Activated CD8-positive, alpha-beta memory T cell treated with anti-CD3 and anti-CD28 coated beads for 1 hour (primary cell): ENCODE measurements at places on chromosomes 4 and X.

DNA sequence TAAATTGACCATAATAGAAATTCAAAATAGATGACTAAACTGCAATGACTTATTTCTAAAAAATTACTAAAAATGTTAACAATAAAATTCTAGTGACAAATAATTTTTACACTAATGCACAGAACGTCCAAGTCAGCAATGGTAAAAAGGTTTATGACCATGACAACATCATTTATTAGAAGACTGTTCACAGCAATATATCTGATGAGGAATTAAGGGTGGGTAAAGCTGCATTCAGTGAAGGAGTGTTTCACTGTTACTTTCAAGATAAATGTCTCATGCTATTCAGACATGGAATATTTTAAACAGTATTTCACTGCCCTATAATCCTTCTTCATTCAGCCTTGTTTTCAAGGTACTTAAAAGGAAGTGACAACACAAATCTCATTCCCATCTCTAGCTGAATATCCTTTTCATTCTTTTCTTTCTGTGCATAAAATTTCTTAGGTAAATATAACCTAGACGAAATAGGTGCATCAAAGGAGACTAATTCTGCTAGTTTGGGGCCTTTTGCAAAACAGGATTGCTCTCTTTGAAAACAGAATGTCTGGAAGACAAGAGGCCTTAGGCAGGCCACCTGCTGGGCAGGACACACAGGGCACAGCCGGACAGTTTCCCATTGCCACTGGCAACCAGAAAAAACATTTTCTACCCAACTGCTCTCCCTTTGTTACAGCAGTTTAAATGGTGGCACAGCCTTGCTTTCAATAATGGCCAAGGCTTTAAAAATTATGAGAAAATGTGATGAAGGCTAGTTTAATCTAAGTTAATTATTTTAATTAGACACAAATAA, 600.3 kb downstream of the SPRY1 start:
- no peak for DNase-seq

- DNase-seq, result no peak
Measured at GRCh38 chr4:51942833-51943215, 77.3 kb downstream of the LRRC66 start.

GRCh38 chr4:84498203-84498934, 723 bp downstream of the NKX6-1 start:
- no peak for DNase-seq

DNA sequence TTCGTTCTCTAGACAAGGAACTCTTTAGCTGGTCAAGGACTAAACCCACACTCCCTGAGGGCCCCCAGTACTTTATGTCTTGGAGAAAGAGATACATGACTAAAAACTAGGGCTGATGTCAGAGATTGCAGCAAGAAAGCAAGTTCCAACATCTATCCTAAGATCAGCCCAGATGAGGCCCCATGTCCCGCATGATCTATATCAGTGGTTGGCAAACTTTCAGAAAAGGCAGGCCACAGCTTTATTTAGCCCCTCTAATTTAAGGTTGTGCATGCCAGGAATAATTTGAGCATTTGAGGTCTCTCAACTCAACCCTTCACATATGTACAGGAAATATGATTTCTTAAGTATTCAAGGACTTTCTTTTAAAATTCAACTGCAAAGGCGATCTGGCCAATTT, 44.1 kb upstream of the FRMD7 start:
- DNase-seq, result no peak

DNA sequence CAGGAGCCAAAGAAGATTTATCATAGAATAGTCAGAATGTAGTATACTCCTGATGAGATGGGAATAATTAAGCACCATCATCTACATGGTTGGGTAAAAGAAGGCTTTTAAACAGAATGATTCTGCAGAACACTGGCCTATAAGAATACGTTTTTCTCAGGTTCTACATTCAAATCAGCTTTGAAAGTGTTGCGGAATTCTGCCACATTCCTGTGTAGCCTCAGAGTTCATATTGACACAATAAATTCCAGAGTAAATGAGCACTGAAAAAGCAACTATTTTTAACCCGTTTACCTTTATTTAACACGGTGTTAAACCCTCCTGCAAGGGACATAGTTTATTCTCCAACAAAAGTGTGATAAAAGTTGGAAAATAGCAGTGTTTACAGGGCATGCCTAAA, 950.2 kb upstream of the SLIT2 start:
- DNase-seq, result no peak

DNA sequence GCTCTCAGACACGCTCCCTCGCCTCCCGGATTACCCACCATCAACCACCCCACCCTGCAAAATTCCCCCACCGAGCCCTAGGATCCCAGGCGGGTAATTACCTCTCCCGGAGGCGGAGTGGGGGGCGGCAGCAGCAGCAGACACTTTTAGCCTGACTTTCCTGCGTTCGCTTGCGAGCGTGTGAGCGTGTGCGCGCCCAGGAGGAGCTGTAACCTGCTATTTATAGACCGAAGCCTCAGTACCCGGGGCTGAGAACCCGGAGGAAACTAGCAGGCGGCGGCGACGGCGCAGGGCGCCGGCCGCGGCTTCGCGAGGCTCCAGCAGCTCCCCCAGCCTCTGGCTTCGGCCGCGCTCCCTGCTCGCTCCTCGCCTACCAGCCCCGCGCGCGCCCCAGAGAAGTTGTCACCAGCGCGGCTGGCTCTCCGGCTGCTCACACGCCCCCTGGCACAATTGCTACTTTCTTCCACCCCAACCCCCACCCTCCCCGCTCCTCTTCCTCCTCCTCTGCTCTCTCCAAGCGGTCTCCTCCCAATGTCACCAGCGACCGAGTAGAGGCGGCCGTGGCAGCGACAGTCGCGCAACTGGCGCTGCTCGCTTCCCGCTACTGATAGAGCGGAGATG, at the start of gene INPP4B:
TSS of gene INPP4B (minus strand) at position 194 of the 621 bp plus-strand sequence.
- DNase-seq, result no peak

- DNase-seq, result no peak
Measured at GRCh38 chrX:17588303-17588702, 149.0 kb upstream of the SCML1 start.

DNA sequence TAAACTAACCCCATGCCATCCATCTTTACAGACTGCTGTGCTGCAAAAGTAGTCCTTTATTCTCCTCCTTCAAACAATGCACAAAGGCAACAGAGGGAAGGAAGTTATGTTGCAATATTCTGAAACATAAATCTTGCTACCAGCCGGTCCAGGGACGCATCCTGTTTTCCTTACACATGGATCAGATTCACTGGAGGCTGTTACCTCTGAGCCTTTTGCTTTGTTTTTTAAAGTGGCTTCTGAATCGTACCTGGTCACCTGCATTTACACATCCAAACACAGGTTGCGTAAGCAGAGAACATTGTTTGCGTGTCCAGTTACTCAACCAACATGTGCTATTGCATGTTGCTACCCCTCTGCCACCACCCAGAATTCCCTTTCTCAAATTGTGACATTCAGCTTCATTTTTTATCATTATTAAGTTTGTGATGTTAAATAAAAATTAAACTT, 8.8 kb downstream of the PPARGC1A start:
- DNase-seq, result no peak

DNA sequence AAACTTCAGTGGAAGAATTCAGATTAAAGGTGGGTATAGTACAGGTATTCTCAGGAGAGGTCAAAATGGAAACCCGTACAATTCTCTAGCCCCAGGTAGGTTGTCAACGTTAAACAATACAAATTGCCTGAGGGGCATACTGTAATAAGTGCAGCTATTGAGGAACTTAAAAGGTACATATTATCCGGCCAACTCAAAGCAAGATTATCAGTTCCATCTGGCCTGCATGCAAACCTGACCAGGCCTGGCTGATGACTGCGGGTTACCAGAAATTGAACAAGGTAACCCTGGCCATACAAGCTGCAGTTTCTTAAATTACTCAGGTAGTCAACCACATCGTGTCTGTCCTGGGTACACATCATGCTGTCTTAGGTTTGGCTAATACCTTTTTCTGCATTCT, 12.3 kb upstream of the ZNF630 start:
- no peak for DNase-seq

GRCh38 chrX:23276475-23276874, 58.2 kb upstream of the PTCHD1 start:
- DNase-seq, result no peak

DNA sequence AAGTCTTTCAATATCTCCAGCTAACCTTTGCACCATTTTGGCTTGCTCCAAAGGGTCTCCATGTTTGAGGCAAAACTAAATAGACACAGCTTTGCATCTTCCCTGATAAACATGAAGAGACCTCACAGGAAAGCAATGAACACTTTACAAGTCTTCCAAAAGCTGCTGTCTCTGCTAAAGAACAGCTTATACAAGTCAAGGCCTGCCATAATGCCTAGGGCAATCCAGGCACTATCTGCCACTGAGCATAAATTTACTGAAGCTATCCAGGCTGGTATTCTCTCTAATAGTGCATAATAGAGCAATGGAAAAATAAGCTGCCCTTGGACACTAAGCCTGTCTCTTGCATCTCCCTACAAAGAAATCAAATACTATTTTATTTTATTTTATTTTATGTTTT, 60.1 kb upstream of the S100G start:
- no peak for DNase-seq

GRCh38 chr4:106601519-106601918, 232.9 kb upstream of the GIMD1 start:
- no peak for DNase-seq

DNA sequence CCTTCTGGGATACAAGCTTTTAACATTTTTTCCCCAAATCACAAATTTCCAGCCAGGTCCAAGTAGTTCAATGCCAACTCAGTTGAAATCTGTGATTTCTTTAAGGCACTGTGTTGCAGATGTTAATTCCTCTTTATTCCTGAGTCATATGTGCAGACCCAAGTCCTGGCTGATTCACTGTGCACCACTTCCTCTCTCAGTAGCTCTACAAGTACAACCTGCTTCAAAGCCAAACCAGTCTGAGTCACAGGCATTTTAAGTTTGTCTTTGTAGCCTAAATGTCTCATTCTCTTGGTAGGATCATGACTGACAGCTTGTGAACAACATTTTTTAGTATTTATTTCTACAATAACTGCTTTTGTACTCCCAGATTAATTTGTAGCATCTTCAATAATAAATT, 165.6 kb upstream of the S100G start:
- DNase-seq, result peak; percentile 1

DNA sequence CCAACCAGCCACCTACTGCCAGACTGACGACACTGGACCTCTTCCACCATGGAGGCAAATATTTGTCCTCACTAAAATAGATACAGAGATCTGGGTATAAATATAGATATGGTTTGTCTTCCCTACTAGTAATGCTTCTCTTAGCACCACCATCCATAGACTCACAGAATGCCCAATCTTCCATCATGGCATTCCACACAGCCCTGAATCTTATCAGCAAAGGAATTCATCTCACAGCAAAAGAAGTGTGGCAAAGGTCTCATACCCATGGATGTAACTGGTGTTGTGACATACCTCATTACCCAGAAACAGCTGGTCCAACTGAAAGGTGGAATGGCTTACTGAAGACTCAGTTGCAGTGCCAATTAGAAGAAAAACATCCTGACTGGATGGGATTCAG, 47.2 kb upstream of the HS6ST2 start:
- no peak for DNase-seq
